ENCODE measurements at places on chromosomes 1 and 21.

- H3K27ac ChIP-seq: no peak overlapping the region
- H3K27me3 ChIP-seq: peaks cover 13% of the 10 kb centered on the region
- H3K36me3 ChIP-seq: no peaks in the 10 kb centered on the region
- DNase-seq: no peak
Observed at GRCh38 chr1:234327577-234328164, 45.6 kb upstream of the COA6 start.

GRCh38 chr1:222042120-222042519, 300.2 kb upstream of the DUSP10 start:
- peak overlapping the region; percentile 39 for H3K27ac ChIP-seq
- no peaks in the 10 kb centered on the region for H3K36me3 ChIP-seq

DNA sequence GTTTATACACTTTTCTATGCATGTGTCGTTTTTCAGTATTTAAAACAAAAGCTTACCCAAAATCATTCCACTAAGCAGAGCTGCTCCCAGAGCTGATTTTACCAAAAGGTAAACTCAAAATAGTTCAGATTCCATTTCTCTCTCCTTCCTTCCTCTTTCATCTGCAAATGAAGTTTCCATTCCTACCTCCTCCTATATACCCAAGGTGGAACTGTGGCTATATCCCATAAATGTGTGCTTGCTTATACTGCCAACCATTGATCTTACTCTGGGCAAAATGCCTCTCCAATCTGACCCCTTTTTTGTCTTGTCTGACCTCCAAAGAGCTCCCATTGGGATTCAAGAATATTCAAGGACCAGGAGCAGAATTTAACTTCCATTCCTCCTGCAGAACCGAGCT, 9.5 kb downstream of the OLFML2B start:
- no peak for DNase-seq
- no peak overlapping the region for H3K27ac ChIP-seq
- peaks cover 8% of the 10 kb centered on the region for H3K4me1 ChIP-seq
- peaks cover 20% of the 10 kb centered on the region for H3K36me3 ChIP-seq
- no peak overlapping the region for H3K4me3 ChIP-seq
- H3K27me3 ChIP-seq: peaks cover 5% of the 10 kb centered on the region

DNA sequence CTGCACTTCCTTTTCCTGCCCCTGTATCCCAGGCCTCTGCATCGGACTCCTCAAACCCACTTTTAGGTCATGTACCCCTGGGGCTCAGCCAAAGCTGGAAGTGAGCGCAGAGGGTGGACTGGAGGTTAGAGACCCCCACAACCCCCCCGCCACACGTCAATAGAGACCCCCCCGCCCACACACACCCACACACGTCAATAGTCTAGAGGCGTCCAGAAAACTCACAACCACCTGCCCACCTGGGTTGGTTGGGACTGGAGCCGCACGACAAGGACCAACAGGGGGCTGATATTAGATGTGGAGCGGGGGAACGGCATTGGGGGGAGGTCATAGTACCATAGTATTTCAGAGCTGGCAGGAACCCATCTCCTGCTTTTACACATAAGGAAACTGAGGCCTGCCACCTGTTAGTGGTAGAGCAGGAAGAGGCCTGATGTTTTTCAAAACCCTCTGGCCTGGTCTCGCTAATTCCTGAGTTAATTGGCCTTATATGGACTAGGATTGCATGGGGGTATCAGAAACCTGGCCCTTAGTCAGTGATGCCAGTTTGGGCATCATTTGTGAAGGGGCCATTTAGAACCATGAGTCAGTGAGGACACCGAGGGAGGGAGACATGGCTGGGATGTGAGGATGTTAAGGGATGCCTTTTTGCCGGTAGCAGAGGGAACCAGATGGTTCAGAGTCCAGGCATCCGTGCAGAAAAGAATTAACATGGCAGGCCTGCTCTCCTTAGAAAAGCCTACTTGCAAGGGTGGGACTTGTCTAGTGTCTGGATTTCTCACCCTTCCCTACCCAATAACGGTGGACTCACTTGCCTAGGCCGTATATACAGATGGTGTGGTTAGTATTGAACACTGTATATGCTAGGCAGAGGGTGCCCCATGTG, 1.1 kb downstream of the NENF start:
- H3K27ac ChIP-seq: peak overlapping the region; percentile 6
- peaks cover 39% of the 10 kb centered on the region for H3K4me1 ChIP-seq
- peak overlapping the region; percentile 87 for H3K4me3 ChIP-seq
- no peak for DNase-seq

- peak overlapping the region; percentile 86 for H3K27ac ChIP-seq
- peak; percentile 94 for DNase-seq
- H3K36me3 ChIP-seq: peaks cover 5% of the 10 kb centered on the region
- peaks cover 63% of the 10 kb centered on the region for H3K4me1 ChIP-seq
- H3K4me3 ChIP-seq: peak overlapping the region; percentile 3
Observed at GRCh38 chr1:94713472-94714141, 106.5 kb upstream of the SLC44A3 start.

- no peak overlapping the region for H3K4me3 ChIP-seq
- H3K27ac ChIP-seq: no peak overlapping the region
- peaks cover 5% of the 10 kb centered on the region for H3K36me3 ChIP-seq
- peaks cover 21% of the 10 kb centered on the region for H3K4me1 ChIP-seq
- H3K27me3 ChIP-seq: no peaks in the 10 kb centered on the region
- no peak for DNase-seq
Observed at GRCh38 chr1:91765293-91765692, 120.7 kb downstream of the TGFBR3 start.

- peaks cover 11% of the 10 kb centered on the region for H3K27me3 ChIP-seq
- no peaks in the 10 kb centered on the region for H3K36me3 ChIP-seq
- H3K27ac ChIP-seq: no peak overlapping the region
- no peak overlapping the region for H3K4me3 ChIP-seq
- DNase-seq: no peak
Observed at GRCh38 chr1:169682071-169682470, 29.3 kb downstream of the SELL start.

- H3K27ac ChIP-seq: no peak overlapping the region
- peaks cover 5% of the 10 kb centered on the region for H3K4me1 ChIP-seq
- H3K4me3 ChIP-seq: no peak overlapping the region
- H3K36me3 ChIP-seq: no peaks in the 10 kb centered on the region
Observed at GRCh38 chr1:205672970-205673369, 7.3 kb downstream of the SLC45A3 start.

GRCh38 chr21:31482460-31482859, 138.4 kb upstream of the TIAM1 start:
- no peak for DNase-seq
- no peaks in the 10 kb centered on the region for H3K4me1 ChIP-seq
- no peaks in the 10 kb centered on the region for H3K27me3 ChIP-seq
- peaks cover 5% of the 10 kb centered on the region for H3K36me3 ChIP-seq
- H3K27ac ChIP-seq: no peak overlapping the region
